ENCODE measurements at places on chromosomes 6 and 20.

GRCh38 chr6:85078058-85078457 lies 313.7 kb upstream of the TBX18 start:
- DNase-seq, result no peak

DNA sequence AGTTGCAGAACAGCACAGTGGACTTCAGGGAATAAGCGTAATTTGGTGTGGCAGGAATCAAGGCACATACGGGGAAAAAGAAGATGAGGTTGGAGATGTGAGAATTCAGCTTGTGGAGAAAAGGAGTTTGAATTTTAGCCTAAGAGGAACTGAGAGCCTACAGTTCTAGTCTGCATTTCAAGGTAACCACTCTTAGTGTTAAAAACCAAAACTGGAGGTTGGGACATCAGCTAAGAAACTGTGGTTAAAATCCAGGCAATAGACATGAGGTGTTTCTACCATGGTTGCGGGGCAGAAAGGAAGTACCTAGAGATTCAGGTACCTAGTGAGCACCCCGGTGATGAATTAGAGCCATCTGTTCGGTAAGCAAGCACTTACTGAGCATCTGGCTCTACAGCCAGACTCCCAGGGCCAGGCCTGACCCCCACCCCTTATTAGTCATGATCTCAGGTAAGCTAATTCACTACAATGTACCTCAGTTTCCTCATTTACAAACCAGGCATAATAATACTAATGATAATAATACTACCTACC lies 44.4 kb downstream of the FAXC start:
- no peak for DNase-seq

- no peak for DNase-seq
These were observed 646.7 kb upstream of the PTCHD4 start for GRCh38 chr6:48757661-48758060.

- no peak for DNase-seq
These were observed 83.5 kb downstream of the CD164 start for GRCh38 chr6:109298605-109299264.

DNA sequence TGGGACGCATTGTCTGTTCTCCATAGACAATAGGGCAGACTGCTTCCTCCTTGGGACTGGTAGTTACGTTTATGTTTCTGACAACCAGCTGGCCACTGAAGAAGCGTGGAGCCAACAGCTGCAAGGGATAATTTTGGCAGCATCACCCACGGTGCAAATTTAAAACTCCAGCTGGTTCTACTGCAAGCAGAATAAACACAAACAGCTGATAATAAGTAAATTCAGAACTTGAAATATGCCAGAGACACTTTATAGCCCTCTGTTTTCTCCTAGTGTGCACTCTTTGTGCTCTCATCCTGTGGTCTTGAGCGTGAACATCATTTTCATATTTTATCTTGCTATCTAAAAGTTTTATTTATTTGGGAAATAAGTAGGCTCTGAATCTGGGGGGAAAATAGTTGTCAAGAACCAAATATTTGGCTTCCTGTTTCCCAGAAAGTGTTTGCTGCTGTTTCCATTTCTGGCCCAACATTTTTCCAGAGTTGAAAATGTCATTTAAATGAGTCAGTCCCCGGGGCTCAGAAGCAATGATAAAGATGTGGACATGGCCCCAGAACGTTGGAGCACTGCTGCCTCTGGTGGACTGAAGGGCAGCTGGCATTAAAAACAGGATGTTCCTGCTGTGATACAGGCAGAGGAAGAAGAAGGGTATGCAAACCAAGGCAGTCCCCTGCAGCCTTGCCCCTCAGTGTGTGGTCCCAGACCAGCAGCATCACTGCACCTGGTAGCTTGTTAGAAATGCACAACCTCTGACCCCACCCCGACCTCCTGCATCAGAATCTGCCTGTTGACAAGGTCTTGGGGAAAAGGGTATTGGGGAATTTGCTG lies 12.5 kb upstream of the THBD start:
- DNase-seq, result no peak

GRCh38 chr6:10529231-10529801 lies 8.2 kb downstream of the GCNT2 start:
- DNase-seq, result peak; percentile 54

GRCh38 chr6:36195471-36196112 lies 952 bp upstream of the BRPF3 start:
- DNase-seq, result no peak

- DNase-seq, result peak; percentile 47
These were observed 24.9 kb downstream of the CITED2 start for GRCh38 chr6:139349464-139350020.

DNA sequence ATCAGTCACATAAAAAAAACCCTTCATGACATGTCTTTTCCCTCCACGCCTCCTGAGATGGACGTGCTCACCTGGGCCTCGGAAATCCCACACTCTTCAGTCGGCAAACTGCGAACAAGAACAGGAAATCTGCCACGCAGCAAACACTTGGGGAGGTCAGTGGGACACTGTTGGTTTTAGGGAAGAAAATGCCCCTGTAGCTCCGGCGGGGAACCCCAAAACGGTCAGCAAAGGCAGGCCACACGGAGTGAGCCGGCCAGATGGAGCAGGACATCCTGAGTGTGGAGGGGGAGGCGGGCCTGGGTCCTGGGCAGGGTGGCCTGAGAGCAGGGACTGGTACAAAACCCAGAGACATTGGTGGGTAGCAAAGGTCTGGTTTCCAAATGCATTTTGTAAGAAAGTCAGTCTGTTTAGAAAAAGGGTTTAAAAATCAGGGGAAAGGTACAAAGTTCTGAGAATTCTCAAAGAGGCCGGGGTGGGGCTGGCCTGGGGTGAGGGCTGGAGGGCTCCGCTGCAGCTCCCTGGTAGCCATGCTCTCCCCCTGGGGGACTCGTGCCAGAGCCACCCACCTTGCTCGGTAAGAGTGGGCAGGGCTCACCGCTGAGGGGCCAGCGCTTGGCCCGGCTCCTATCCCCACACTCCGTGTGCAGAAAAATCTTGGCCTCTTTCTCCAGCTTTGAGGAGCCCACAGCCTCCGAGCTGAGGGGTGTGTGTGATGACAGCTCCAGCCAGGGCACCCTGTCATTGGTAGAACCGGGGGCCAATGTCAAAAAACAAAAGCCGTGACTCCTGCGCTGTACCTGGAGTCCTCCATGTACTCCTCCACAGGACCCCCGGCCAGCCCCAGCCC lies 5.2 kb downstream of the SLC2A4RG start:
- DNase-seq, result no peak

GRCh38 chr20:58512808-58513552 lies 2.2 kb downstream of the APCDD1L start:
- no peak for DNase-seq

DNA sequence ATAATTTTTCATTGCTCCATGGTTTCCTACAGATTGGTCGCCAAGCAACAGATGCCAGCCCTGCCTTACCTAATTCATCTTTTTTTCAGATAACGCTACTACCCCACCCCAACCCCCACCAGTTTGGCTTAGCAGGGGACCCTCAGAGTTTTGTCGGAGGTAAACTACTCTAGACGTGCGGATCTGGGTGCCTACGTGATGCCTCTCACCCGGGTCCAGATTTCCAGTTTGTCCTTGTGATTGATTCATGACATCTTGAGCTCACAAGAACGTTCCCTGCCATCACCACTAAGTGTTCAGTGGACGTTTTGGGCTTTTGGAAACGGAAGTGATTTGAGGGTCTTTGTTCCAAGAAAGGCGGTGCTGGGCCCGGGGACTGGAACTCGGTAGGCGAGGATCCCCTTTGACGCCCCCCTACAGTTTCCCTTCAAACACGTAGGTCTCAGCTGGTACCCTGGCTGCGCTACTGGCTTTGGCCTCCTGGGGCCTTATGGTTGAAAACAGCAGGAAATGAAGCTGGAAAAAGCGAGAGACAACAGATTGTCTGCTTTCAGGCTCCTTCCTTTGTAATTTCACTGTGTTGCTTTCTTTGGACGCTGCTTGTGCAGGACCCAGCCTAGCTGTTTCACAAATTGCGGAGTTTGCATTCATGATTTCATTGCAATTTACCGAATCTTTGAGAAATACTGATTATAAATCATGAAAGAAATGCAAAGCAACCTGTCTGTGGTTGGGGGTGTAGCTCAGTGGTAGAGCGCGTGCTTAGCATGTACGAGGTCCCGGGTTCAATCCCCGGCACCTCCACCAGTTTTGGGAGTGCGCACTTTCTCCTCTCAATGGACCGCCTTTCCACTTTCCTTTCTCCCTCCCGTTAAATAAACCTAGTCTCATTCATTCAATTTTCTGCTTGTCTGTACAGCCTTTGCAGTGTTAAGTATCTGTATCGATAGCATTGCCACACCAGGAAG lies 81.0 kb downstream of the GPX5 start:
- no peak for DNase-seq

DNA sequence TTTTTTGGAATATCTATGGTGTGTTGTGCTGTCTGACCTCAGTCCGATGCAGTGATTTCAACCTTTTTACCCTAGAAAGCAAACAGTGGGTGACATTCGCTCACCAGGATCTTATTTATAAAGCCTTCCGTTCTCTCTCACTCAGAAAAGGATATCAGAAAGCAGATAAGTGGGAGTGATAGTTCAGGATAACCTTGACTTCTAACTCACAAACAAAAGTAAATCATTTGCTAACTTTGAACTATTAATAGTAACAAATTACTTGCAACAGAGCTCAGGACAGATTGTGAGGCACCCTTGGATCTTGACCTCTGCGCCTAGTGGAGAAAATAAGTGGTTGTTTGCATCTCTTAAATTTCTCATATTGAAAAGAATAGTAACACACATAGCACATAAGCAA lies 637.1 kb upstream of the CITED2 start:
- no peak for DNase-seq

DNA sequence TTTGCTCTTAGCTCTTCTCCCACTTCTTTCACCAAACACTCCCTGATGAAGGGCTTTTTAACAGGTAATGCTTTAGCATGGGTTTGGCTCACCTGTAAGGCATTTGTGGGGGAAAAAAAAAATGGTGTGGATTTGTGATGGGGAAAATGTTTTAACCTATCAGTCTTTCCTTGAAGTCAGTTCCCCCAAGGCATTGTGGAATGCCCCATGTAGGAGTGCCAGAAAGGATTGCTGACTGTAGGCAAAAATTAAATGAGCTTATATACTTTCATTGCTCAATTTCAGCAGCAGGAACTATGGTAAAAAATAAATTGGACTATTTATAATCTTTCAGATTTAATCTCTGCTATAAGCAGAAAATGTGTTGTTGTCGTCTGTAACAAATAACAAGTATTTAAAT lies 10.6 kb upstream of the SASH1 start:
- no peak for DNase-seq

DNA sequence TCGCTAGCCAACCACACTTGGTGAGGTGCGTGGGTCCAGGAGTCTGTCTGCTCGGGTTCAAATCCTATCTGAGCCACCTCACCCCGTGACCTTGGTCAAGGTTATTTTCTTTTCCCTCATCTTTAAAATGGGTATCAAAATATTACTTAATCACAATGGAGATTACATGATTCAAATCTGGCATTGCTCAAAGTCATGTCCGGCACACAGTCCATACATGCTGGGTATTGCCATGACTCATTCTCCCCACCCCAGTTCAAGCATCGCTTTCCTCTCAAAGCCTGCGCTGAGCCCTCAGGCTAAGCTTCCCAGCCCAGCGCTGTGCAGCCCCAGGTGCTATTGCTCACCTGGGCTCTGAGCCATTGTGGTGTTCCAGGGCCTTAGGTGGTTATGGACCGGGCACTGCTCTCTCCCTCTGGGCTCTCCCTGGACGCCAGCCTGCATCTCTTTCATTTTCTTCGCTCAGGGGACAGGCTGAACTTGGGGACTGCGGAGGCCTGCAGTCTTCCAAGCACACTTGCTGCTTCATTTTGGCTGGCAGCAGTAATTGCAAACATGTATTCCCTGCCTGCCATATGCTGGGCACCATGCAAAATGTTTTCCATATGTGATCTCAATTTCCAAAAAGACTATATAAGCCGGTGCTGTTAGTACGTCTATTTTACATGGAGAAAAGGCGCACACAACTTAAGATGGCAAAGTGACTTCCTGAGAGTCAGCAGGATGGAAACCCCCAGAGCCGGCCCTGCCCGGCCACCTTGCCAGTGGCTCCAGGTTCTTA lies 27.3 kb downstream of the WRNIP1 start:
- DNase-seq, result no peak

All from breast epithelium (tissue), 4 donors.